AG09309 (cell line): ENCODE measurements at places on chromosomes 7 and 10.

GRCh38 chr7:156465186-156465585, 175.4 kb upstream of the RNF32 start:
- no peak for DNase-seq

- no peak for DNase-seq
Measured at GRCh38 chr10:62870866-62871265, 54.7 kb upstream of the EGR2 start.

DNA sequence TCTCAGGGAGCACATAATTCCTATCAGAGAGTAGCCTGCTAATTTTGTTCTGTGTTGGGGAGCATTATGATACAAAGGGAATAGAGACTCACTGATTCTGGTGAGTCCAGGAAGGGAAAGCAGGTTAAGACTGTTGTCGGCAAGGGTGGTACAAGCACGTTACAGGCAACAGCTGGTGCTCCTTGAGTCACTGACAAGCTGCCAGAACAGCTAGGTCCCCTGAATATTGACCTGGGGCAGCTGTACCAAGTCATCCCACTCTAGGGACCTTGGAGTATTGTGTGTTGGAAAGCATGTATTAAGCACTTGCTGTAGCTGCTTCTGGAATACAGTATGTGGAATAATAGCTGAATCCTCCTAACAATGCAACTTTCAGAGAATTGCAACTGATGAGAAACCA, 37.0 kb upstream of the GLCCI1 start:
- no peak for DNase-seq

DNA sequence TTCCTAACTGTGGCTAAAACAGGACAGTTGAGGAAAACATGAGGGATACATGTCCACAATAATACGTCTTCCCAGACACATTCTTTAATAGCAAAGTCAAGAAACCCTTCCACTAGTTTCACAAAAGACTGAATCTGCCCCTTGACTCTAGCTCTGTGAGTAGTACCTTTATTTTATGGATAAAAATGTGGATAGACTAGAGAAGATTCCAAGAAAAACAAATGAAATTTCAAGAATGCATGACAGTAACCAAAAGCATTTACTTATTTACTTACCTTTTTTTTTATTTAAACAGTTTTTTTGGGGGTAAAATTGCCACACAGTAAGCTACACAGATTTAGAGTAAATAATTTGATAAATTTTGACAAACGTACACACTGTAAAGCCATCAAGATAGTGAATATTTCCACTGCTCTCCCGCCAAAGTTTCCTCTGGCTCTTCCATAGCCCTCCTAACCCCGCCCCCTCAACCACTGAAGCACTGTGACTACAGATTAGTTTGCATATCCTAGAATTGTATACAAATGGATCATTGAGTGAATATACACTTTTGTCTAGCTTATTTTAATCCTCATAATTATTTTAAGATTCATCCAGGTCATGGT, 420.4 kb upstream of the ZMIZ1 start:
- DNase-seq, result no peak

DNA sequence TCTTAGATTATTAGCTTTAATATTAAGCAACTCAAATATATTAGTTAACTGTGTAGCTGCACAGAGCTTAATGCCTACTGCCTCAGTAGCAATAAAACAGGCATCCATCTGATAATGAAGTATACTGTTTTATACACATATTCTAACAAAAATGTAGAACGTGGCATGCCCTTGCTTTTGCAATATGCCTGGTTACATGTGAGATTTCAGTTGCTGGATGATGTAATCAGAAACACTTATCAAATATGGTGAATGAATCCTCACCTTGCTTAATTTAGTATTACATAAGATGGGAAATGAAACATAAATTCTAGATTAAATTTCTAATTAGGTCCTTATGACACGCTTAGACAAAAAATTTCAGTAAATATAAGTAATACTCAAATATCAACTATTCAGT, 8.0 kb downstream of the DNAJC1 start:
- DNase-seq, result peak; percentile 52

DNA sequence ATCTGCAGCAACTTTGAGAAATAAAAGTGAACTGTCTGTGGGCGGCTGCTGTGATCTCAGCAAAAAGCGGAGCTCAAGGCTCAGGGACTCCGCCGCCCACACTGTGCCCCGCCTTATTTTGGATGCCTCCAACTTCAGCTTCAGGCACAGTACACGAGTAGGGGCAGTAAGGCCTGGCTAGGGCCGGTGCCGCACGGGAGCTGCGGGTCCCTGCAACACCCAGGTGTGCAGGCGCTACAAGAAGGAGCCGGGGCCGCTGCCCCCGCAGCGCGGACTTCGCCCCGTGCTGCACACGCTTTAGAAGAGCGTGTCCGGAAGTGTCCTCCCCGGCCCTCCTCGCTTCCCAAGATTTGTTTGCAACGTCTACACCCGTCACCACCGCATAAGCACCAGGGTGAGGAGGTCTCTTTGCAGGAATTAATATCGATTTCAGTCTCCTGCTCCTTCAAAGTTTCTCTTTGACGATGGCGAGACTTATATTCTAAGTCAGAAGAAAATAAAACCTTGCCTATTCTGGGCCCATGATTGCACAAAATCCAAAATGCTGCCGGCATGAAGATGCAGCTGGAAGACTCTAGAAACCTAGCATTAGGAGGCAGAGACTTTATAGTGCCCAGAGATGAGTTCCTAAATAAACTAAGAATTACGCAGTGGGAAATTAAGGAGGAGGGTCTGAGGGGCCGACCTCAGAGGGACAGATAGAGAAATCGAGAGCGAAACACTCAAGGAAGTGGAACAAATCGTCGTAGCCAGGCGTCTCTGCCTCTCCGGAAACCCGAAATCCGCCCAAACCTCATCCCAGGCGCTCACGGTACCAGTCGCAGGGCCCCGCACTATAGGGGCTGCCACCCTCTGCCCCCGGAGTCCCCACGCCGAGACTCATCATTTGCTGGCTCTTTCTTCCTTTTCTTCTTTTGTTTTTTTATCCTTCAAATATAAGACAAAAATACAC, 6.4 kb downstream of the VAX1 start:
- DNase-seq, result no peak

- DNase-seq, result no peak
Measured at GRCh38 chr7:81791568-81792518, 22.0 kb upstream of the HGF start.

DNA sequence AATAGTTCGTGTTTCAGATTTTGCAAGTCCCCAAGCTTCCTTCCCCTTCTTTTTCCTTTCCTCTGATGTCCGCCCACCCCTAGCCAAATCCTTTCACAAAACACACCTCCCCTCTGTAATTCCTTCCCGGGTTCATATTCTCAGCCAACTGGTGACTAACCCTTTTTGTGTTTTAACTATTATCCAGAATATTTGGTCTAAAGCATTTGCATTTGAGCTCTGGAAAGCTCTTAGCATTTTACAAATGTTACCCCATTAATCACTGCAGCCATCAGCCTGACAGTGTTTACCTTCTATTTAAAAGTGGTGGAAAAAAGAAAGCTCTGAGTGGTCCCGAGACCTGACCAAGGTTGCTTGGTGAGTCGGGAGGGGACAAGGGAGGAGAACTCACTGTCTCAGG, 139.0 kb downstream of the CREB5 start:
- no peak for DNase-seq

- no peak for DNase-seq
Measured at GRCh38 chr7:119969054-119969453, 303.9 kb upstream of the KCND2 start.

DNA sequence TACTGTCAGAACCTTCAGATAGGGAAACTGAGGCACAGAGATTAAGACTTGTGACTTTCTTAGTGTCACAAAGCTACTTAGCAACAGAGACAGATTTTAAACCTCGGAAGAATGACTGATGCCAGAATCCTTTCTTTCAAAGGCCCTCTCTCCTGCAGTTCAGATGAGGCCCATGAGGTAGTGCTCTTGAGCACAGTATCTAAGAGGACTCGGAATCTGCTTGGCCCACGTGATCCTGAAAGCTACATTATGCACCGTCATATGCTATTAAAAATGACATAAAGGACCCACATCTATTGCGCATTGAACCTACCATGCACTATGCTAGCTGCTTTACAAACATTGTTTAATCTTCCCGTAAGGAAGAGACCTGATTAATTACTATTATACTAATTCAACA, 355.9 kb downstream of the SFMBT2 start:
- DNase-seq, result no peak

DNA sequence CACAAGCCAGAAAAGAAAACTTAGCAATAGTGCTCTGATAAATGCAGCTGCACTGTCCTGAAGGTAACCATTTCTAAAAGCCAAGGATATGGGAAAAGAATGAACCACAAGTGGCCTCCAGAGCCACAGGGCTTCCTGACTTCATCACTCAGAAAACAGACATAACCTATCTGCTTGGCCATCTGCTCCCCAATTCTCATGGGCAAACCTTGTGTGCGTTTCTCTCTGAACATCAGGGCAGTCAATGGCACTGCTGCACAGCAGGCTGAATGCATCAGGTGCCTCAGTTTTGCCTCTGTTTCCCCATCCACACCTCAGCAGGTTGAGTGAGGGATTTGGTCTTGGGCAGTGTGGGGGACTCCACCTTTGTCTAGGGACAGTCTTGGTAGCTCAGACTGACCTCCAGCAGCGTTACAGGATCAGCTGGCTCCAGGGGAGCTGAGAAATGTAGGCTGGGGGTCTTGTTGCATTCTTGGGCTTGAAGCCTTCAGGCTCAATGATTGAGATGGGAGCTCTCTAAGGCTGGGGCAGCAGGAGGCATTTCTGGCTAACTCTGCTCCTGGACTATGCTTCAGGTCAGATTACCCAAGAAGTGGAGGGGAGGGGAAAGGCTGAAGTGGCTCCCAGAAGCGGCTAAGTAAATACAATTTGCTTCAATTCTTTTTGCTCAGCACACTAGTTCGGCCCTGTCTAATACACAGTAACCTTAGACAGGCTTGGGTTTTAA, 23.6 kb upstream of the PDLIM1 start:
- no peak for DNase-seq

DNA sequence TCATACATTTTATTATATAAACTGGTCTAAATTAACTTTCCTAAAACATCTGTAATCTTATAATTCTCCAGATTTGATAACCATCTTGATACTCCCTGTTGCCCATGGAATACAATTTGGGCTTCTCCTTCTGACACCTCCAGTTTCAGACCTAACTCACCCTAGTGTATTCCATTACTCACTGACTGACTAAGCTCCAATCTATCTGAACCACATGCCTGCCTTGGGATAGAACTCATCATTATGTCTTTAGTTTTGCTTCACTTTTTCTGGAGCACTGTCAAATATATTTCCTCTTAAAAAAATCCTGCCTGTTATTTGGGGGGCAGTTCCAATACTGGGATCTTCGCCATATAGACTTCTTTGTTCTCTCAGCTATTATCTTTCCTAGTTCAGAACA, 4.9 kb upstream of the FOXP2 start:
- DNase-seq, result peak; percentile 23

DNA sequence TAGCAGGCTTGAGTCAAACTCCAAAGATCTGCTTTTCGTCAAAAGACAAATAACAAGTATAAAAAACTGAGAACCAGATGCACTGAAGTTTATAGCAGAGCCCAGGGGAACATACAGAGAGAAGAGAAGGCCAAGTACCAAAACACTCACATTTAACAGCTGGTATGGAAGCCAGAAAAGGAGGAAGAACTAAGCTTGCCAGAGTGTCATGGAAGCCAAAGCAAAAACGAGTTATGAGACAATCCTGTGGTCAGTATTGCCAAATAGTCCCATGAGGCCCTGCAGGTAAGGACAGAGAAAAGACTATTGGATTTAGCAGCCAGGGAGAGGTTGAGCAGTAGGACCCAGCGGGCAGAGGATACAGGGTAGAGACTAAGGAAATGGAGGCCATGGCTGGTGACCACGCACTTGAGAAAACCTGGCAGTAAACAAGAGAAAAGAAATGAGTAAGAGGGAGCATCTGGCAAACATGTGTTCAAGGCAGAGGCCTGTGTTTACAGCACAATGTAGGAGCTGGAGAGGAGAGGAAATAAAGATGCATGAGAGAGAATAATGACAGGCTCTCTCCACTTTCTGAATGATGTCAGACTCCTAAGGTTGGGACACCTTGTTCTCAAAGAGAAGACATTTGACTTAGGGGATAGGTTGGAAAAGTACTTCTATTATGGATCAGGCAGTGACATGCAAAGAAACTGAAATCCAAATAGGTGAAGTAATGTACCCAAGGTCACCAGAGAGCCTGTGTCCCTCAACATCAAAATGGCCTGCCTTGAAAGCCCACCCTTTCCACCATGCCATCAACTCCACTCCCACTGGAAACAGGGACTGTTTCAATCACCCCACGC, 9.1 kb downstream of the CREB3L2 start:
- DNase-seq, result peak; percentile 98

- no peak for DNase-seq
Measured at GRCh38 chr7:99033765-99034164, 110.1 kb downstream of the SMURF1 start.

- no peak for DNase-seq
Measured at GRCh38 chr10:119782981-119783664, 57.3 kb downstream of the INPP5F start.

- DNase-seq, result no peak
Measured at GRCh38 chr10:79392506-79393176, 45.4 kb downstream of the PPIF start.

- no peak for DNase-seq
Measured at GRCh38 chr10:35335133-35336083, 901 bp upstream of the CCNY start.

- no peak for DNase-seq
Measured at GRCh38 chr10:98060079-98060478, 29.7 kb upstream of the CRTAC1 start.

DNA sequence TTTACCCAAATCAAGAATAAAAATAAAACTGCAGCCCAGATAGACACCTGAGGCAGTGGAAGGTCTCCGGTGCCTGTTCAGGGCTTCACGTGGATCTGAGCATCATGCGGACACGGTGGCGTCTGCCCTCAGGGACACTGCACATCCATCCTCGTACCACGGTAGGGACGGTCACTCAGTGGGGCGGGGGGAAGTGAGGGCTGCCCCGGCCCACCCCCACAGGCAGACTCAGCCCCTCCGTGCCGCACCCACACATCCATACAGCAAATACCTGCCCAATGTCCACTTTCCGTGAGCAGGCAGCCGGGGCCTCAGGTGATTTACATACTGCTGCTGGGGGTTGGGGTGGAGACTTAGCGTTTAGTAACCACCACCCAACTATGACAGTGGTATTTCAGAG, 207.8 kb downstream of the DIP2C start:
- DNase-seq, result no peak

DNA sequence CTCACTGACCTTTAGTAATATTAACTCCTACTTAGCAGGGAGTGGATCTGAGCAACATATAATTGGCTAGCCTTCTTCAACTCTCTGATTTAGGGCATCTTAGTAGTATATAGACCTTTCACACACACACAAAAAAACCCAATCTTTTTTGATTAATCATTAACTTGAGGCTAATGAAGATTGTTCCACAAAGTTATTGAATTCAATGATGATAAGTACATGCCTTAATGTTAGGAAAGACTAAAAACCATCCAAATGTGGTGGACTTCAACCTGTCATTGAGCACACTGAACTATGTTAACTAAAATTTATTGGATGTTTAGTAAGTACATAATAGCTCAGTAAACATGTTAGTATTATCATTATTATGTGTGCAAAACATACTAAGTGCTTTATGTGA, 179.4 kb upstream of the SLC25A13 start:
- no peak for DNase-seq

- no peak for DNase-seq
Measured at GRCh38 chr10:44959247-44960087, at the start of gene RASSF4. Gene RASSF4 (plus strand): TSS chr10:44959802. CDS start chr10:44970203, 10,401 bp downstream.

GRCh38 chr7:42886129-42886528, 25.7 kb downstream of the C7orf25 start:
- DNase-seq, result no peak
